ENCODE measurements at places on chromosomes 1 and 21. TPM values are rescaled to one million over a fixed set of nuclear protein-coding genes. Genes with fewer than 3 reads are reported as not detected.

Gene MCOLN3
- 1.8 TPM for polyA plus RNA-seq

GRCh38 chr1:20380616-20381035, 90.0 kb downstream of the VWA5B1 start:
- no peak for DNase-seq

Gene APOBEC4
- polyA plus RNA-seq, result not detected

Gene FALEC
- 0.51 TPM for polyA plus RNA-seq

DNA sequence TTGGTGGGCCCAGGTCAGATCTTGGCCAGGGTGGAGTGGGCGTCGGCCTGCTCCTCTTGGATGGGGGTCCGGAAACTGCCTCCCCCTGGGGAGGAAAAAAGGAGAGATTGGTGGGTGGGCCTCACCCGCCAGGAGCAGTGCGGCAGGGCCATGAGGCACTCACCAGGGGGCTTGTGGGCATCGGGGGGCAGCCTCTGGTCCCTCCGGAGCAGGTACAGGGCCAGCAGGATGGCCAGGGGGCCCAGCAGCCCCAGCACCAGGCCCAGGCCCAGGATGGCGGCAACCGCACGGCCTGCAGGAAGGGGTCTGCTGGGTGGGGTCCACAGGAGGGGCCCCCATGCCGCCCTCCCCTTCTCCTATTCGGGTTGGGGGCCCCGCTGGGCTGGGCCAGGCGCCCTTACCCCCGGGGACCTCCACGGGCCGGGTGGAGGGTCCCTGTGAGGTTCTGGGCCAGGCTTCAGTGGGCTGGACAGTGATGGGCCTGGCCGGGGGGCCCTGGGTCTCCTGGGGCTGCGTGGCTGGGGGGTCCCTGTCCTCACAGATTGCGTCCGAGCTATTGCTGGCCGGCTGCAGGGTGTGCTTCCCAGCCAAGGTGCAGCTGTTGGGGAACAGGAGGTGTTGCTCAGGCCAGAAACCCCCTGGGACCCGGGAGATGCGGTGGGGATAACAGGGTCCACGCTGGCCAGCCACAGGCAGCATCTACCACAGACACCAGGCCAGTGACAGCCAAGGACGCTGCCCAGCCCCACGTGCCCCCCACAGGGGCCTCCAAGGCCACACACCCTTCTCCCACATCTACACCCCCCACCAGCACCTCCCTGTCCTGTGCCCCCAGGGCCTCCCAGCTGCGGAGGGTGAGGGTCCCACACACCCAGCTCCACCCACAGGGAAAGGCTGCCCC, 2.2 kb downstream of the TNFRSF4 start:
- DNase-seq, result no peak

DNA sequence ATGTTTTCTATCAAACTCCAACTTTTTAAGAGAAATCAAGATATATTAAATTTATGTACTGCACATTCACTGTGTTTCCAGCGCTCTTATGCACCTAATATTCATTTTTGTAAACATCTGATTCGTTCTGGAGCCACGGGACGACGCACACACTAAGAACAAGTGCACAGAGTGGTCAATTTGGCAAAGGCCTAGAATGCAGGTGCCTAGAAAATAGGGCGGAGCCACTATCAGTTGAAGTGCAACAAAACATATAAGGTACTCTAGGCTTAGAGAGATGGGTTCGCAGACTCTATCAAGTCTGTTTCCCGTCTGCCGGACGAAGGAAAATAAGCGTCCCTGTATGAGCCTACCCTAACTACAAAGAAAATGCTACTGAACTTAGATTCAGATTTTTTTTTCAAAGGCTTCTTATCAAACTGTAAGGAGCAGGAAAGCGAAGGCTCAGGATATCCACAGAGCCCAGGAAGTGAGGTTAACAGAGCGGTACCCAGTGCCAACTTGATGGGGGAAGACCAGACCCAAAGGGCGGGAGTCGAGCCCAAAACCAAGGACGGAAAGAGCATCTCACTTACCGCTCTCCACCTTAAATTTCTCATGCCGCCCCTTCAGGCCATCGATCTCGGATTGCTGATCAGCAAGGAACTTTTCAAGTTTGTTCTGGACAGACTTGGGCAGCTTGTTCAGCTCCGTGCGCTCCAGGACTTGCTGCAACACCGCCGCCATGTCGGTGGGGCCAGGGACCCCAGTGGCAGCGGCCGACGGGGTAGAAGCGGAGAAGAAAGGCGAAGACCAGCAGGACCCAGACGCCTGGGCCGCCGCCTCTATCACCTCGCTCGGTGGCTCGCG, 526 bp downstream of the TPR start:
- DNase-seq, result no peak

Data from ovary (tissue), 10 donors.